HFFc6 (cell line): ENCODE measurements at places on chromosomes 2 and 18.

DNA sequence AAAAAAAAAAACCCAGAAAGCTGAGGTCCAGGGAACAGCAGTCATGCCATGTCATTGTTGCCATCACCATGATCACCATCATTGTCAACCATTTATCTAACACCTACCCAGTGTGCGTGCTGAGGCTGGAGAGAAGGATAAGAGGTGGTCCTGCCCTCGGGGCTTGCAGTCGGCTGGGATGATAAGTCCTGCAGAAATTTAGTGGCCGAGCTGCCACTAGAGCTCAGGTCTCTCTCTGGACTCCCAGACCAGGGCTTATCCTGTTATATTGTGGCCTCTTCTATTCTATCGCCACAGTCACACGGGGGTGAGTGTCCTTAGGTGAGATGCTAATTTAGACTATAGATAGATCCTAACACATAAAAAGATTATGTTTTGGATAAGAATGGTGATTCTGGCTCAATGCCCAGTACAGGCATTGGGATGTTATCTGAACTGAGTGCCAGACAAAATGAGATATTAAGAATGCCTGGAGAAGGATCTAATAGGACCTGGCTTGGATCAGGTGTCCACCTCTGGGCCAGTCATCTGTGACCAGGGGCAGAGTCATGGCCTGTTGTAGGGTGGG, 43.2 kb upstream of the YWHAQ start:
- no peak for DNase-seq

GRCh38 chr2:28606986-28607441, 111.2 kb downstream of the PLB1 start:
- no peak for DNase-seq

DNA sequence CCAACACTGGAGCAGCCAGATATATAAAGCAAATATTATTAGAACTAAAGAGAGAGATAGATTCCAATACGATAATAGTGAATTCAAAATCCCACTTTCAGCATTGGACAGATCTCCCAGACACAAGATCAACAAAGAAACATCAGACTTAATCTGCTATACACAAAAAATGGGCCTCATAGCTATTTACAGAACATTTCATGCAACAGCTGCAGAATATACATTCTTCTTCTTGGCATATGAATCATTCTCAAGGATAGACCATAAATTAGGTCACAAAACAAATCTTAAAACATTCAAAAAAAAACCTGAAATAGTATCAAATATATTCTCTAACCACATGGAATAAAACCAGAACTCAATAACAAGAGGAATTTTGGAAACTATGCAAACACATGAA, 23.8 kb upstream of the BAZ2B start:
- no peak for DNase-seq

- no peak for DNase-seq
Observed at GRCh38 chr18:33404244-33404873, 36.2 kb downstream of the CCDC178 start.

DNA sequence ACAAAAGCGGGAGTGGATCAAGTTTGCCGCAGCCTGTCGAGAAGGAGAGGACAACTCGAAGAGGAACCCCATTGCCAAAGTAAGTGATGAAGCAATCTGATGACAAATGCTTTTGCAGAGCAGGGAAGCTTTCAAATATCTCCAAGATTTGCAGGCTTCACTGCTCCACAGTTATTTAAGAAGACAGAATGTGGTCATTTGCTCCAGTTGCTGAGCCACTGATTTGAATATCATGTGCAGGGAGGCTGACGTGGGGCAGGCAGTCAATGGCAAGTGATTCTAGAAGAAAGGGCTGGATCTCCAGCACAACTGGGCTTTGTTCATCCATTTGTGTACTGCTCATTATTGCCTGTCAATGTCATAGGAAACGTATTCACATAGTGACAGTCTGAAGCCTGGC, 10.2 kb downstream of the DSG4 start:
- no peak for DNase-seq

DNA sequence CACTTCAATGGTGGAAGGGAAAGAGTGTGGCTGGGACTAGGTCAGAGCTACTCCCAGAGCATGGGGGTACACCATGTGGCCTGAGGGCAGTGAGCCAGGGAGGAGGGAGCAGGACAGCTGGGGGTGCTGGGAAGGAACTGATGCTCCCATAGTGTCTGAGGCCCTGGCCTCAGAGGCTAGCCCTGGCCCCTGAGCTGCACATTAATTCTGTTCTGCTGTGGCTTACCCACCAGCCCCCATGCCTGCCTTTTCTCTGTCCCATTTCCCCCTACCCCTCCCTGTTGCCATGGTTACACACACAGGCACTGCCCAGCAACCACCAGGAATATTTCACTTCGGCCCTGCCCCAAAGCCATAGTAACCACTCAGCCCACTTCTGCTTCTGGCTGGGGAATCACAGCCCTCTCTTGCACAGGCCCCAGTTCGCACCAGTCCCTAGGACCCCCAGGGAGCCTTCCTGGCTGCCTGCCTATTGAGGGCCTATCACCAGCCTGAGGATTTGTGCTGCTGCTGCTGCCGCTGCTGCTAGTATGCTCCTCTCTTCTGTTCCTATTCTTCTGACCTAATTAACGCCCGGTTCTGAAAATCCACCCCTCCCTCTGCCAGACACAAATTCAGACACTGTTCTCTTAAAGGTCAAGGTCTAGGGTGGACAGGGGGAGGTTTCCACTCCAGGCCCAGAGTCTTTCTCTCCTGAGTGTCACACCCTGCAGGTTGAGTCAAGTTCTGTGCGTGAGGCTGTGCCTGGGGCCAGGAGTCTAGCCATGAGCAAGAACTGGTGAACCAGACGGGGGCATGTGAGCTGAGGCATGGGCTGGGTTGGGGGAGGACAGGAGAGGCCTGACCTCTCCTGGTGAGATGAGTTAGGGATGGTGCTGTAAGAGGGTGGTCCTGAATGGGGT, 87.1 kb upstream of the MCFD2 start:
- peak; percentile 16 for DNase-seq

DNA sequence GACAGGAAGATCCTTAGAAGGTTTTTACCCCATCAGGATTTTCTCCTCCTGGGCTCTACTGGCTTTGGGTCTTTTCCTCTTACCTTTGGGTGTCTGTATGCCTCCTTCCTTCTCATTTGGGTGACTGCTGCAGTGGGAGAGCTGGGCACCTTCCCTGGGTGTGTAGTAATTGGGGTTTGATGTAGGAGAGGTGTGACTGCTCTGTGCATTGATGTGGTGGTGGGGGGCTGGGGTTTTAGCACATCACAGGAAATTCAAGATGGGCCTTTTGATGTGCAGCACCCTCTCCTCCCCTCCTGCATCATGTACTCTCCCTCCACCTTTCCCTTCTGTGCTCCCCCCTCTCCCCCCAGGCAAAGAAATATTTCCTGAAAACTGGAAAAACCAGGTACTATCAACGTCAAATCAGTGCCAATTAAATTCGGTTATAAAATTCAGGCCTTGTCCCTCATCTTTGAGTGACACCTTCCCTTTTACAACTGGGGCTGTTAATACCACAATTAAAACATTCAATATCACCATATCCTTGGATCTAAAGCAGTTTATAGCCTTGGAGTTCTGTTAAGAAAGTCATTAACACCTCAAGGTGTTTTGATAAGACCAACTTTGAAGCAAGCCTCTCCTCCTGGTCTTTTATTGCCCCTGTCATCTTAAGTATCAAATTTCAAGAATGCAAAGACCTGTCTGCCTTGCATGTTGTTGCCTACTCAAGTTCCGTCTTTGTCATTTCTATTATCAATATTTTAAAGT, 23.3 kb downstream of the EDAR start:
- no peak for DNase-seq

DNA sequence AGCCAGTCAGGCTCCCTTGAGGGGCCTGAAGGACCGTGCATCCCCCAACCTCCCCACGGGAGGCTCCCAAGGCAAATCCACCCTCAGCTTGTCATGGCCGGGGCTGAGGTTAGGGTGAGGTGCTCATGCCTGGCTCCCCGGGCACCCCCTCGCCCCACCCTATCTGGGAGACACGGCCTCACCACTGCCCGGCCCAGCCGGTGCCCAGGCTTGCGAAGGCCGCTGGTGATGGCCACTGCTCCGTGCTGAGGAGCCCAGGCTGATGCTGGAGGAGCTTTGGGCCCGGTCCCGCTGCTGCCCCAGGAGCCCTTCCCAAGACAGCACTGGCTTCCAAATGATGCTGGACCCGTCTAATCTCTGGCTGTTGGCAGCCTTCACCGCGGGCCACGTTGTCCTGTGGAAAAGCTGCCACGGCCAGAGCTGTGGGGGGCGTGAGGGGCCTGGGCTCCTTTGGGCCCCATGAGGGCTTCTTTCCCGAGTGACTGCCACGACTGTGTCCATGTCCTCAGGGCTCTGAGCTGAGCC, 135.7 kb upstream of the CTDP1 start:
- no peak for DNase-seq
